ENCODE measurements at places on chromosomes 4 and X. TPM values are rescaled to one million over a fixed set of nuclear protein-coding genes. Genes with fewer than 3 reads are reported as not detected.

The PLK4 gene
- total RNA-seq = 32.6 TPM

The ARMCX1 gene
- total RNA-seq = 2.1 TPM

The CITED1 gene
- not detected for total RNA-seq

The NPY1R gene
- total RNA-seq = not detected

The FGFR3 gene
- total RNA-seq = 0.07 TPM

DNA sequence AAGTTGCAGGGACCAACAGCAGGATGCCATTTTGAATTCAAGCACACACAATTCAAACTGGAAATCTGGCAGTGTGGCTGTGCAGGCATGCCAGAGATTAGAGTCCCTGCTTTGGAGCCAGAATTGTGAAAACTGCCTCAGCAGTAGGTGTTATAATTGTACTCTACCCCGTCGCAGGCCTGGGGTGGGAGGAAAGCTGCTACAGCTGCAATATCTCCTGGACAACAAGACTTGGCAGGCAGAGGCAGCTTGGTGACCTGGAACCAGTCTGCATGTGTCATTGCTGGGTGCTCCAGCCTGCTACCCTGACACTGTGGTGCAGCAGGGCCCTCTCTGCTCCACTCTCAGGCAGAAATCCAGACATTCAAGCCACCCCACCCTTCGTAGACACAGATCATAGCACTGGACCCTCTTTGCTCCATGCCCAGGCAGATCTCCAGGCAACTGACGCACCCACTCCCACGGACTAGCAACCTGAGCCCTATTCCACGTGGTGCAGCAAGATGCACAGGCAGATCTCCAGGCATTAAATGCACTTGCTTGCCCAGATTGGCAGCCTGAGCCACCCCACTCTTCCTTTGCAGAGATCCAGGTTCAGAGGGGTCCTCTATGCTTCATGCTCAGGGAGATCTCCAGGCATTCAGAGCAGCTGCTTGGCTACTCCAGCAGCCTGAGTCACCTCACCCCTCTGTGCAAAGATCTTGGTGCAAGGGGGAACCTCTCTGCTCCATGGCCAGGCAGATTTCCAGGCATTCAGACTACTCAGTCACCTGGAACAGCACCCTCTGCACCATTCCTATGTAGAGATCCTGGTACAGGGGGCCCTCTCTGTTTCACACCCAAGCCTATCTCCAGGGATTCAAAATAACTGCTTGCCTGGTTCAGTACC is 140.5 kb downstream of the LRBA start:
- DNase-seq = no peak
- peaks cover 8% of the 10 kb centered on the region for H3K36me3 ChIP-seq
- H3K4me3 ChIP-seq = no peak overlapping the region
- no peaks in the 10 kb centered on the region for H3K27me3 ChIP-seq
- H3K4me1 ChIP-seq = no peaks in the 10 kb centered on the region
- no peak overlapping the region for H3K27ac ChIP-seq

DNA sequence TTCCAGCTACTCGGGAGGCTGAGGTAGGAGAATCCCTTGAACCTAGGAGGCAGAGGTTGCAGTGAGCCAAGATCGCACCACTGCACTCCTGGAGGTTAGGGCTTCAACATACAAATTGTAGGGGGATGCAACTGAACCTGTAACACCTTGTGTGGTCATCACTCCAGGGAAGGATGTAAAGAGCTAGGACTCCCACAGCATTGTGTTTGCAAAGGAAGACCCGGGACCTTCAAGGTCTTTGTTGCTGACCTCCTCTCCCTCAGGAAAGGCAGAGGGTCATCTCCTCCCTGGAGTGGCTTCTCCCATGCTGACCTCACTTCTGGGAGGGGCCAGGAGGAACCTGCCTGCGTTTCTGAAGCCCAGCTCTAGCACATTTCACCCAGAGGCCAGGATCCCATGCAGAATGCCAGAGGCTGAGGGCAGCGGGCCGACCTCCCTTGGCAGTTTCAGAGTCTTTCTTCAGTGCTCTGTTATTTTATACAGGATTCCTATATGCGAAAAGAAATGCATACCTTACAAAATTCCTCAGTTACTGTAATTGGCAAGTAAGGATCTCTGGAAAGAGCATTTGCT is 80.2 kb downstream of the HTRA3 start:
- no peak overlapping the region for H3K4me3 ChIP-seq
- peaks cover 5% of the 10 kb centered on the region for H3K27me3 ChIP-seq
- no peak for DNase-seq
- H3K27ac ChIP-seq = no peak overlapping the region
- H3K4me1 ChIP-seq = no peaks in the 10 kb centered on the region

DNA sequence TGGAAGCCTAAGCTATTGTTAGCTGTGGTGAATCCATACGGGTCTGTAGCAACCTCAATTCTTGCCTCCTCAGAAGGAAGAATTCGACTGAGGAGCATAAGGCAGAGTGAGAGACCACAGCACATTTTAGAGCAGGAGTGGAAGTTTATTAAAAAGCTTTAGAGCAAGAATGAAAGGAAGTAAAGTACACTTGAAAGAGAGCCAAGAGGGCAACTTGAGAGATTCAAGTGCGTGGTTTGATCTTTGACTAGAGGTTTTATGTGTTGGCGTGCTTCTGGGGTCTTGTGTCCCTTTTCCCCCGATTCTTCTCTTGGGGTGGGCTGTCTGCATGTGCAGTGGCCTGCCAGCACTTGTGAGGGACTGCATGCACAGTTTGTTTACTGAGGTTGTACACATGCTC is 880.6 kb upstream of the INTU start:
- H3K27me3 ChIP-seq = no peaks in the 10 kb centered on the region
- H3K4me3 ChIP-seq = no peak overlapping the region
- no peaks in the 10 kb centered on the region for H3K4me1 ChIP-seq
- no peak overlapping the region for H3K27ac ChIP-seq
- no peaks in the 10 kb centered on the region for H3K36me3 ChIP-seq

GRCh38 chrX:118508635-118509034 is 13.0 kb downstream of the DOCK11 start:
- DNase-seq = no peak
- no peak overlapping the region for H3K4me3 ChIP-seq
- H3K27ac ChIP-seq = no peak overlapping the region
- H3K4me1 ChIP-seq = peaks cover 63% of the 10 kb centered on the region

Data from CD8-positive, alpha-beta memory T cell (primary cell).